ENCODE measurements at places on chromosomes 7 and 10.

DNA sequence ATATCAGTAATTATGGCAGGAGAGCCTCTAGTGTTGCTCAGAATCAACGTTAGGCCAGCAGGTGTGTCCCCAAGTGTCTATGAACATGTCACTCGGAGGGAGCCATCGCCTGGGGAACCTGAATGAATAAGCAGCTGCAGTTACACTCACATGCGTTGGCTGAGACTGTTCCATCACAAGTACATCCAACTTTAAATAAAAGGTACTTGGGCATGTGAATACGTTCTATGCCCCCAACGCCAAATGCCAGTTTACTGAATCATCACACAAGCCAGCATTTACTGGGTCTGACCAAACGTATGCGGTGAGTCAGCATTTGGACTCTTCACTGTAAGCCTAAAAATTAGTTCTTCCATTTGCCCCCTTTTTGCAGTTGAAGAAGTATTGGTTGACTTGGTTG, 207.6 kb upstream of the PLXNA4 start:
- DNase-seq = no peak

DNA sequence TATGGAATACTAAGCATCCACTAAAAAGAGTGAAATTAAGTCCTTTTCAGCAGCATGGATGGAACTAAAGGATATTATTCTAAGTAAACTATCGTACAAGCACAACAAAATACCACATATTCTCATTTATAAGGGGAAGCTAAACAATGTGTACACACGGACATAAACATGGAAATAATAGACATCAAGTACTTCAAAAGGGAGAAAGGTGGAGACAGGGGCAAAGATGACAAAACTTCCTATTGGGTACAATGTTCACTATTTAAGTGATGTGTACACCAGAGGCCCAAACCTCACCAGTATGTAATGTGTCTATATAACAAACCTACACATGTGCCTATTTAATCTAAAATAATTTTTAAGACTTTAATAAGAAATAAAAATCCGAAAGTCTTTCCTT, 2.2 kb upstream of the AKR1C4 start:
- DNase-seq = no peak

DNA sequence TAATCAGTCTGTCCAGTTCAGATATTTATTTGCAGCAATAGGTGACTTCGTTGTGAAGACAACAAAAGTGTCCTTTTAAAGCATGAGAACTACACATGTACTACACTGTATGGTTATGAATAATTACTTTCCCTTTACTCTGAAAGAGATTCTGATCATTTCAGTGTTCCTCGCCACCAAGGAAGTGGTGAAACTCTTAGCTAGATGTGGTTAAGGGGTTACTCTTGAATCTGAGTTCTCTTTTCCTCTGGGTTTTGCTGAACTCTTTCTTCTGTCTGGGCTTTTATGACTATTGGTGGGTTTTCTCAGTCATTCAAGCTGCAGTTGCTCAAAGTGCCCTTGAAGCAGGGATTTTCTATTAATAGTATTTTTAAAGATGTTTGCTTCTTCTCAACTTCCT, 127.9 kb upstream of the SEM1 start:
- DNase-seq = peak; percentile 55

GRCh38 chr7:148584154-148584827, 6.3 kb upstream of the C7orf33 start:
- DNase-seq = no peak

DNA sequence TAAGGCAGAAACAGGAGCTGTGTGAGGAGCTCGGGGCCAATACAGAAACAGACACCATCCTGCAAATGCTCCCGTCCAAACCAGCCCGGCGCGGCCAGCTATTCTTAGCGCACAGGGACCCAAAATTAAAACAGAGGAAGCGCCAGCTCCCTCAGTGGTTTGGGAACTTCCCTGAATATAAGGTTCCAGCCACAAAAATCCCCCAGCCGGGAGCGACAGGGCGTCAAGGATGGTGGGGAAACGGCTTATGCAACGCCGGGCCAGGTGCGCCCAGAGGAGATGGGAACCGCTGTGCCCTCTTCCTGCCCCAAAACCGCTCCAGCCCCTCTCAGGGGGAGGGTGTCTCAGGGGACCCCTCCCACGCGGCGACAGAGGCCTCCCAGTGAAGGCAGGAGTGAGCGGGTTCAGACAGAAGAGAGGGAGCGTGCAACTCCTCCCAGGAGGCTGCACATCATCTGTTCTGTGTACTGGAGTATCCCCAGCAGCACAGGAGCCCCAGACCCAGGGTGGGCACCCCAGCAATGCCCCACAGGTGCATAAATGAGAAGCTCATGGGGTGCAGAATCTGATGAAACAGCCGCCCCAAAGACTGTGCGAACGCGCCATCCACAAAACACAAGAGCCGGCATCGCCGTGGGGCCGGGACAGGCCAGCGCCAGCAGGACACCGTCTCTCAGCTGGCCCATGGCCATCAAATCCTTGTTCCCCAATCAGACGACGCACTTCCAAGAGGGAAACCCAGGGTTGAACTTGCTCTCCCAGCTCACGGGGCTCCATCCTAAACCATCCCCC, 73.9 kb upstream of the PDGFA start:
- DNase-seq = no peak

- no peak for DNase-seq
Observed at GRCh38 chr7:13099154-13099795, 411.8 kb downstream of the ARL4A start.

GRCh38 chr7:55970561-55970960, 6.2 kb downstream of the NIPSNAP2 start:
- DNase-seq = no peak

GRCh38 chr7:111362506-111363054, 199.7 kb downstream of the IMMP2L start:
- no peak for DNase-seq

- DNase-seq = peak; percentile 13
Observed at GRCh38 chr7:48390388-48391327, 219.4 kb downstream of the ABCA13 start.

DNA sequence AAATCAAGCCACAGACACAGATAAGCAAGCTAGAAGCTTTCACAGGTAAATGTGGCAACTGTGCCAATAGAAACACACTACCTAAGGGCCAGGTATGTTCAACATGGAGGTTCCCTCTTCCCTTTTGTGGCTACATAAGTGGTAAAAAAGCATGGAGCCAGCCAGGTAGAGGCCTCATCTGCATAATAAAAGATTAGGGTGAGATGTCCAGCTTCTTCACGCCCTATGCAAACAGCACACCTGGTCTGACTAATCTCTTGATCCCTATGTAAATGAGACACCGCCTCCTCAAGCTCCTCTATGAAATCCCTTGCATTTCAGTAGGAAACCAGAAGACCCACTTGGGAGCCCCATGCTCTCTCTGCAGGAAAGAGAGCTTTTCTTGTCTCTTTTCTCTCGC, 282.2 kb downstream of the NEBL start:
- no peak for DNase-seq

GRCh38 chr7:102193806-102194205, 92.9 kb upstream of the SH2B2 start:
- no peak for DNase-seq

DNA sequence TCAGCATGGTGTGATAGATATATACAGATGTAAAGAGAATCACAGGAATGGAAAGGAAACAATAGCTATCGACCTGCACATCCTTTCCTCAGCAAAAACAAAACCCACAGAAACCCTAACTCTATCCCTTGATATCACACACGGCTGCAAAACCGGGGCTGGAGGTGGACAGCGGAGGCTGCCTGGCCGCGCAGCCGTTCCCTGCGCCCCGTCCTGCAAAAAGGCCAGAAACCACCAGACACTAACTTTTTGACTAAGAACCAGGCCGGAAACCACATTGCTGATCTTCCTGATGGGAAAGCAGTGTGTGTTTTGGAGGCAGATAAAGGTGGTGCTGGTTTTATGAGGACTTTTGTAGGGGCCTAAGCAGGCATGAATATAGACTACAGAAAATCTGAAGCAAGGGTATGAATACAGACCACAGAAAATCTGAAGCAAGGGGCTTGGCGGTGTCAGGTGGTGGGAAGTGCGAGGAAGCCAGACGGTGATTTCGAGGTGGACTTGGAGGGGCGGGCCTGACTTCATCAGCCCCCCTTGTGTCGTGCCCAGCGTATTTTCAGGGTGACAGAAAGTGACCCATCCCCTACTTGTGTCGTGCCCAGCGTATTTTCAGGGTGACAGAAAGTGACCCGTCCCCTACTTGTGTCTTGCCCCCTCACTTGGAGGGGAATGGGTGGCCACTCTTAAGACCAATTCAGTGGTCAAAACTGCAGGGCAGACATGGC, 123.3 kb downstream of the WDR37 start:
- DNase-seq = no peak

DNA sequence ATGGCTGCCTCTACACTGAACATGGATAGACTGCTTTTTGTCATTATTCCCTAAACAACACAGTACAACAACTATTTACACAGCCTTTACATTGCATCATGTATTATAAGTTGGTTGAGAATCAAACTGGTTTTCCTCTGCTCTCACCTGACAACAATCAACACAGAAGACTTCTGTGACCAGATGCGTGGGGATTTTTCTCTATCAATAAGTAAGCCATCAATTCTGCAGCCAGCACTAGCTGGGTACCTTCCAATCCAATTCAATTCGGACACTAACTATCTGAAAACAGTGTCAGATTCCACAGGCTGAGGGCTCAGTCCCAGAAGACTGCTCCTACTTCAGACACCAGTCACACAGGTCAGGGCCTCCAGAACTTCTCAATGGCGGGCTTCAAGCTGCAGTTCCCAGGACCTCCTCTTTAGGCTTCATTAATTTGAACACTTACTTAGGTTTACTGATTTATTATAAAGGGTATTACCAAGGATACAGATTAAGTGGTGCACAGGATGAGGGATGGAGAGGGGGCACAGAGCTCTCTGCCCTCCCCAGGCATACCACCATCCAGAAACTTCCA, 36.4 kb upstream of the ASL start:
- DNase-seq = no peak

- no peak for DNase-seq
Observed at GRCh38 chr10:110304394-110304779, 333 bp downstream of the SMNDC1 start.

DNA sequence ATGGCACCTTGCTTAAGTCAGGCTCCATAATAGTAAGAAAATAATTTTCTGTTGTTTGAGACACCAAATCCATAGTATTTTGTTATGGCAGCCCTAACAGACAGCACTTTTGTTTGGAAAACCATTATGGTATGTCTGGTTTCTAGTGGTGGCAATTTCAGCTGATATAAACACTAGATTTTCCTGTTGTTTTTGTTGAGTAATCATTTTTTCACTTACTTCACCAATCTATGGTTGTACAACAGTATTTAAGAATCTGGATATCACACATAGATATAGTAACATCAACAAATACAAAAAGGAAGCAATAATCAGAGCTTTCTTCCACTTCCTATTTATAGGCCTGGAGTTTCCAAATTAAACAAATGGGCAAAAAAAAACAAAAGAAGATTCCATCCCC, 725.8 kb upstream of the POM121L12 start:
- DNase-seq = no peak

DNA sequence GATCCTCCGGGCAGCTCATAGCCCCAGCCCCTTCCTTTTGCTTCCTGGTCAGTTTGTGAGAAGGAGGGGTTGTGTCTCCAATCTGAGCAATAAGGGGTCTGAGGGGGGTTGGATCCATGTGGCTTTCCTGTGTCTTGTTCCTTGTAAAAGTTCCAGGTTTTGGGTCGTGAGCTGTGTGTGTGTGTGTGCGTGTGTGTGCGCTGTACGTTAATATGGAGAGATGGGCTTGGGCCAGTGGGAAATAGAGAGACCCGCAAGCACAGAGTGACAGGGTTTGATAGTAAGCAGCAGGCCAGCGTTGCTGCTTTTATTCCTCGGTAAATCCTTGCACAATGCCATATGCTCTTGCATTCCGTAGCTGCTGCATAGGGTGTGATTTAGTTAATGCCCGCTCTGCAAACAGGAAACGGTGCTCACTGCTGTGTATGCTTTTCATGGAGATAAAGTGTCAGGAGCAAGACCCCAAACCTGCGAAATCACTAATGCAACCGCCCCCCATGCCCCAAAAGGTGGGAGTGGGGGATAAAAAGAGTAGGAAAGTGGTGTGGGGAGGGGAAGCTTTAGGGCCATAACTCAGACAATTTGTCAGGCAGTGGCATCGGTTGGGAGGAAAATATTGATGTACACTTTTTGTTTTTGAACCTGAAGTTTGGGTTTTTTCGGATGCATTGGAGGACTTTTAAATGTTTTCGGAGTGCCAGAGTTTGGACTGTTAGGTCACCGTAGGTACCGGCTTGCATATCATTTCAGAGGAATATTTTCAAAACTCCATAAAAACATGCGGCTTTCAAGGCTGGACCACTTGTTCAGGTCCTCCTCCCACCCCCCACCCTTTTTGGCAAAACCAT, 108.7 kb downstream of the TCF7L2 start:
- DNase-seq = no peak

GRCh38 chr10:77975086-77975666, 48.6 kb upstream of the DLG5 start:
- DNase-seq = no peak

GRCh38 chr10:52020702-52021101, 293.4 kb upstream of the DKK1 start:
- DNase-seq = no peak

GRCh38 chr7:145624618-145625017, 492.0 kb upstream of the CNTNAP2 start:
- DNase-seq = no peak

DNA sequence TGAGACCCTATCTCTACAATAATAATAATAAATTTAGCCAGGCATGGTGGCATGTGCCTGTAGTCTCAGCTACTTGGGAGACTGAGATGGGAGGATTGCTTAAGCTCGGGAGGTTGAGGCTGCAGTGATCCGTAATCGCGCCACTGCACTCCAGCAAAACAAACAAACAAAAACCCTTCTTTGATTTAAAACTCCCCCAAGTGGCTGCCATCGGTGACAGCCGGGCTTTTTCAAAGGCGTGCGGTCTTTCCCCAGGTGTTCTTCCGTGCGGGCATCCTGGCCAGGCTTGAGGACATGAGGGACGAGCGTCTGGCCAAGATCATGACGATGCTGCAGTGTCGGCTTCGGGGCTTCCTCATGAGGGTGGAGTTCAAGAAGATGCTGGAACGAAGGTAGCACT, 1.9 kb upstream of the MYH16 start:
- DNase-seq = no peak

DNA sequence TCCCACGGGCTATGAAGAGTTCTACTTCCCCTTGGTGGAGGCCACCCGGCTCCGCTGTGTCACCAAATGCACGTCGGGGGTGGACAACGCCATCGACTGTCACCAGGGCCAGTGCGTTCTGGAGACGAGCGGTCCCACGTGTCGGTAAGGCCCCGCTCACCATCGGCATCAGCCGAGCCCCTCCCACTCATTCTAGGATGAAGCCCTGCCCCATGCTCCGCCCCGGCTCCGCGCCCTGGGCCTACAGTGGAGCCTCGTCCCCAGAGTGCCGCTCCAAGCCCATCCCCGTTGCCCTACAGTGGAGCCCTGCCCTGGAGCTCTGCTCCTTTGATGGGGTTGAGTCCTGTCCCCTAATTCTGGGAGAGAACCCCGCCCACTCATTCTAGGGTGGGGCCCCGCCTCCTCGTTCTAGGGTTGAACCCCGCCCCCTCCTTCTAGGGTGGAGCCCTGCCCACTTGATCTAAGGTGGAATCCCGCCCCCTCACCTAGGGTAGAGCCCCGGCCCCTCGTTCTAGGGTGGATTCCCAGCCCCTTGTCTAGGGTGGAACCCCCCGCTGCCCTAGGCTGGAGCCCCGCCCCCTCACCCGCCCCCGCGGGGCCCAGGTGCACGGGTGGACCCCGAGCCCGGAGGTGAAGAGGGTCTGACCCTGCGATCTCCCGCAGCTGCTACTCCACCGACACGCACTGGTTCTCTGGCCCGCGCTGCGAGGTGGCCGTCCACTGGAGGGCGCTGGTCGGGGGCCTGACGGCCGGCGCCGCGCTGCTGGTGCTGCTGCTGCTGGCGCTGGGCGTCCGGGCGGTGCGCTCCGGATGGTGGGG, 3.4 kb upstream of the MUC12 start:
- DNase-seq = peak; percentile 70

Data from CD4-positive, alpha-beta T cell treated with Interferon alpha-2 for 1 hour (primary cell).